ENCODE measurements at places on chromosomes 11 and 22.

- DNase-seq: no peak
Observed at GRCh38 chr11:66287211-66287888, 1.6 kb downstream of the YIF1A start.

- DNase-seq: no peak
Observed at GRCh38 chr22:50699001-50699755, 26.6 kb downstream of the SHANK3 start.

- DNase-seq: no peak
Observed at GRCh38 chr11:76246271-76246933, 40.1 kb upstream of the WNT11 start.

- DNase-seq: peak; percentile 32
Observed at GRCh38 chr11:75326439-75326810, 25.0 kb downstream of the ARRB1 start.

DNA sequence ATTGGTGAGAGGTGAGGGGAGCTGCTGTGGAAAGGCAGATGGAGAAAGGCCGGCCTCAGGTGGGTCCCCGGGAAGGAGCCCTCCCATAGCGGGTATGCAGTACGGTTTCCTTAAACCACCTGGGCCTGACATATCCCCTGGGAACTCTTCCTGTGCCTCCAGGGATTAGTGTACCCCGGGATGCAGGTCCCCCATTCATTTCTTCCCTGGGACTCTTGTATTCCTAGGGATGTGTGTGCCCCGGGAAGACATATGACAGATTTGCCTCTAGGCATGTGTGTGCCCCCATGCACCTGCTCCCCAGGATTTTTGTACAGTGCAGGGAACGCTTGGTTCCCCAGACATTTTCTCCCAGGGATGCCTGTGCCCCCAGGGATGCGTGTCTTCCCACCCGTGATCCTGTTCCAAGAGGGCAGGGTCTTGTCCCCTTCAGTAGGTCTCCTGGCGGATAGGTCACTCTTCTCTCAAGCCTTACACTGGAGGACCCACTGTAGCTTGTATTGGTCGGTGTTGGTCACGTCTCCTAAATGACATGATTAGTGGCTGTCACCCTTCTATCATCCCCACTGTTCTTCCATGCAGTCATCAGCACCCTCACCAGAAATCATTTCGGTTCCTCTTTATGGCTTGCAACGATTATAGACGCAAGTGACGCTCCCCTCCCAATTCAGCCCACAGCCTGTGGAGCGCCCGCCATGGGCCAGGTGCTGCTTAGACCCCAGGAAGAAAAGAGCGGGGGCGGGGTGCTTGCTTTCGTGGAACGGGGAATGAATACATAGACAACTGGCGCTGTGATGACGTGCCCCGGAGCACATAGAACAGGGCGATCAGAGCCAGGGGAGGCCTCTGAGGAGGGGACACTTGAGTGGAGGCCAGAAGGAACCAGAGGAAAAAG lies 1.3 kb downstream of the PARVB start:
- no peak for DNase-seq

DNA sequence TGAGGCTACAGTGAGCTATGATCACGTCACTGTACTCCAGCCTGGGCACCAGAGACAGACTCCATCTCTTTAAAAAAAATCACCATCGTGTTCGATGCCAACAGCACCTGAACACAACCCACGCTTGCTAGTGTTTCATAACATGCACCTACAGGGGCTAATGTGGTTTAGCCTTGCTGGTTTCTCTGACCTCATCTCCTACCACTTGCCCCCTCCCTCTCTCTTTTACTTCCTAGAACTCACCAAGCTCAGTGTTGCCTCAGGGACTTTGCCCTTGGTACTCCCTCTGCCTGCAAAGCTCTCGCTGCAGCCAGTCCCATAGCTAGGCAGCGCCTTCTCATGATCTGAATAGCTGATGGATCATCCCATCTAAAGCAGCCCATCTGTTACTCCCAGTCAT lies 99.8 kb downstream of the FBXO7 start:
- DNase-seq: no peak

DNA sequence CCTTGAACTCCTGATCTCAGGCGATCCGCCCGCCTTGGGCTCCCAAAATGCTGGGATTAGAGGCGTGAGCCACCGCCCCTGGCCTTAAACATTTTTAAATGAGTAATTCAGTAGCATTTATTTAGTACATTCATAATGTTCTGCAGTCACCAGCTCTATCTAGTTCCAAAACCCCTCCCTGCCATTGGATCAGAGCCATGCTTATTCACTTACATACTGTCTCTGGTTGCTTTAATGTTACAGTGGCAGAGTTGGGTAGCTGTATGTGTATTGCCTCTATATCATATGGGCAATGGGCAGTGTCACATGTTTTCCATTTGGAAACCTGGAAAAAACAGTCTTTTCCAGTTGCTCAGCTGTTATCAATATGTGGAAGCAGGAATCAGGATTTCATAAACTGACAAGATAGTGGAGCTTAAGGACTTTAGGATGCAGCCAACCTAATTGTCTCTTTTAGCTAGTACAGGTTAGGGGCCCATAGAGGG lies 10.5 kb downstream of the COA4 start:
- no peak for DNase-seq

- no peak for DNase-seq
Observed at GRCh38 chr22:37133304-37134018, 16.3 kb downstream of the IL2RB start.

- no peak for DNase-seq
Observed at GRCh38 chr11:61026121-61027031, 54.9 kb downstream of the CD6 start.

GRCh38 chr22:19888131-19888746 lies 33.6 kb upstream of the GNB1L start:
- DNase-seq: no peak

DNA sequence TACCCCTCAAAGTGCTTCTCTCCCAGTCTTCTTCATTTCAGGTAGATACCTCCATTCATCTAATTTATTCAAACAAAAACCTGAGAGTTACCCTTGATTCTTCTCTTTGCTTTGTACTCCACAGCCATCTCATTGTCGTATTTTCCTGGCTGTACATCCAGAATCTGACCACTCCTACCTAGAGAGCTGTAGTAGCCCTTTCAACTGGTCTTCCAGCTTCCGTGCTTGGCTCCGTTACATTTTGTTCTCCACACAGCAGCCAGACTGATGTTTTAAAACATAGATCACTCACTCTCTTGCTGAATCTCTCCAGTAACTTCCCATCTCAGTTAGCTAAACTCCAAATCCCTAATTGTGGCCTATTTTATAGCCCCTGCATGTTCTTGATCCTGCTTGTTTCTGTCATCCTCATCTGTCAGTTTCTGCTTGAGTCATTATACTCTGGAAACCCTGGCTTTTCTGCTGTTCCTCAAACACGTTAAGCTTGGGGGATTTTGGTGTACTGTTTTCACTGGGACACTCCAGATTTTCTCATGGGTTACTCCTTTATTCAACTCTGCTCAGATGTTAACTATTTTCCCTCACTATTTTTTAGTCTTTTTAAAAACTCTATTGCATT lies 7.4 kb downstream of the SPCS2 start:
- no peak for DNase-seq

GRCh38 chr22:24068377-24068680 lies 57.2 kb downstream of the CABIN1 start:
- DNase-seq: no peak

- DNase-seq: no peak
Observed at GRCh38 chr22:23684026-23684425, 6.8 kb upstream of the RGL4 start.

DNA sequence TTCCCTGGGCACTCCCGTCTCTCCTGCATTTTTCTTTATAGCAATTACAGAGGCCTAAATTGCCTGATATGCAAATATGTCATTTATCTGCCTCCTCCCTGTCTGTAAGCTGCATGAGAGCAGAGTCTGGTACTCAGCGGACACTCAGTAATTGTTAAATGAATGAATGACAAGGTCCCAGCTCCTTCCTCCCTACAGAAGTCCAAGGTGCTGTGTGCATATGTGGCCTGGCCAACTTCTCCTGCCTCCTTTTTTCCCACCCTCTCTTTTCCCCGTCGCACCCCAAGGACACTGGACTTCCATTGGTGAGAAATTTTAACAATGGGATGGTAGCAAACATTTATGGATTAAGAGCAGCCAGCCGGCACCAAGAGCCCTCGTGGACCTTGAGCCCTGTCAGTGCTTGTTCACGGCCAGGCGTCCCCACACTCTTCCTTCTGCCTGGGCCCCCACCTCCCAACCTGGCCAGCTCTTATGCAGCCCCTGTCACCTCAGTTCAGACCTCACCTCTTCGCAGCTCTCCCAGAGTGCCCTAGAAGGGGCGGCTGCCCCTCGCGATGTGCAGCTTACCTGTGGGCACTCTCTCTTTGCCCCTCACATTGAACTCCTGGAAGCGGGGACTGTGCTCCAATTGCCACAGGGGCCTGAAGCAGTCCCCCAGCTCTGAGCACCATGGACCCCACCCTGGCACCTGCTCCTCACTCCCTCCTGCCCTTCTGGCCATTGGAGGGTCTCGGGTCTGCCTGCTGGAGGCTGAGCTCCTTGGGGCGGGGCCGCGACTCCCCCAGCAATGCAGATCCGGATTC lies 1.5 kb downstream of the TMPRSS6 start:
- no peak for DNase-seq

DNA sequence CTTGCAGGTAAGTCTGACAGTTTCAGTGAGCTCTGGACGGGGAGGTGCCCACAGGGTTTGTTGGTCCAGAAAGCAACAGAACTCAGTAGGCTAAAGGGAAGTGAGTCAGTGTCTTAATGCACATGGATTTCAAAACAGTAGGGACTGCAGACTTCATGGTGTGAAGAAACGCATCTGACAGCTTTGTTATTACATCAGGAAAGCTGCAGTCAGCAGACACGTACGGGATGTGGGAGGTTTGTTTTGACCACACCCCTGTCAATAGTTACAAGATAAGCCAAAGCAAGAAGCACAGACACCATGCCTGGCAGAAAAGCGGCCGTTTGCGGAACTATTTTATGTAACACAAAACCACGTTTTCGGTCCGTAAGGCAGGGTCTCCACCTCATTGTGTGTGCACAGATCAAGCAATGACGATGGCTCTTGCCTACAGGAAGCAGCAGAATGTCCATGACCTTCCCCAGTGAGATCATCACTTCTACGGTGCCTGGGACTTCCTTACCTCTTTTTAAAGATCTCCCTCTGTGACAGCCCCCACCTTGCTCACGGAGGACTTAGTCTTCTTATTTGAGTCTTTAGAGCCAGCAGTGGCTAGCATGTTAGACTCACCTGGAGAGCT lies 58.2 kb upstream of the FTH1 start:
- no peak for DNase-seq

- DNase-seq: no peak
Observed at GRCh38 chr22:46802608-46803027, 40.2 kb downstream of the TBC1D22A start.

- no peak for DNase-seq
Observed at GRCh38 chr11:74775762-74776161, 27.1 kb downstream of the RNF169 start.

DNA sequence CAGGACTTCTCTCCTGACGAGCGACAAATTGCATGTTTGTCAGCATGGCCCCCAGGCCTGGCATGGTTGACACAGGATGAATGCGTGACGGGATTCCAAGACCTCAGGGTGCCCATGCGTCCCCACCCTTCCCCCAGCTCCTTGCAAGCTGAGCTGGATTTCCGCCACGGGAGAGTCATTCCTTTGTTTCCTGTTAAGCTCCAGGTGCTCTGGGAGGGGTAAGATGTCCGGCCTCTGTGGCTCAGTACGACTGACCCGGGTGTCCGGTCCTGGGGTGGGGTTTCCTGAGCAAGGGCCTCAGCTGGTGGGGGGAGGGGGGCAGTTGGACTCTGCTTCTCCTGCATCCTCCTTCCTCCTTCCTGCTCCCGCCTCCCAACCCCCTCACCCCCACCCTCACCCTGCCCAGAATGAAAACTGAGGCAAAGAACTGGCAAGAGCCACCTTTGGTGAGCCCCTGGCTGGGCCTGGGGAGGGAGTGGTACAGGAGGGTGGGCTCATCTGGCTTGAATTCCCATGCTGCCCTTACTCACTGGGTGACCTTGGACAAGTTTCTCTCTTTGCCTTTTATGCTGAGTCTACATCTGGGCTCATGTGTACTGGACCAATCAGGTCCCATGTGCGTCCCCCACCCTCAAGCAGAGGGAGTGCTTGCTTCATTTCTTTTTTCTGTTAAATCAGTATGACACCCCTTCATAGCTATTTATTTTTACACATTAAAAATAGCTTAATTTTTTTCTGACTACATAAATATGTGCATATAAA lies 2.5 kb downstream of the CDC42EP2 start:
- no peak for DNase-seq

DNA sequence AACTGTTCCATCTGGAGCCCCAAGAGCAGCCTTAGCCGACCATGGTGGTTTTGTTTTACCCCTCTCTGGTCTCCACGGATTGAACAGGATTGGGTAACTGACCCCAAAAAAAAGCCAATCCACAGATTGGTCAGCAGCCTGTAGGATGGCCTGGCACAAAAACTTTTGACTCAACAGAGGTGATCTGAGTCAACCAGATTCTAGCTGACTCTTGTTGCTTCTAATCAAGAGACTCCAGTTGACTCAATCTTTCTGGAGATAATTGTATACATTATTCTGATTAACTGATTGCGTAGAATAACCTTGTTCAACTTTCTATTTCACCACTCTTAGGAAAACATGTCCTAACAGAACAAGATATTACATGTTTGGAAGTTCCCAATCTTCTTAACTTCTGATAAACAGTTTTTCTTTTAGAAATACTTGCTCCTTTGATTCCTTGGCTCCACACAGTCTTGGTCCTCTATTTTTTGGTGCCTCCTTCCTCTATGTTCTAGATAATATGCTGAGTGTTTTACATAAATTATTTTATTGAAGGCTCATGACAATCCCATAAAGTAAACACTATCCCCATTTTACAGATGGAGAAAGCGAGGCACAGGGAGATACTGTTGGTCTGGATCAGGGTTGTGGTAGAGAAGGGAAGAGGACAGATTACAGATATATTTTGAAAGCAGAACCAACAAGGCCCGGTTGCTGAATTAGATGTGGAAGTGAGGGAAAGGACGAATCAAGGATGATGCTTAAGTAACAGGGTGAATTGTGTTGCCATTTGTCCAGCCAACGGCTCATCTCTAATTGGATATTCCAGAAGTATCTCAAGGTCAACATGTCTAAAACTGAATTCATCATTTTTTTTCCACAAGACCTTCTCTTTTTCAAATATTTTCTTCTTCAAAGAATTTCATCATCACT lies 11.5 kb upstream of the ZC3H12C start:
- no peak for DNase-seq

GRCh38 chr22:20787746-20788626 lies 14.1 kb downstream of the SERPIND1 start:
- no peak for DNase-seq
